Urothelium cell line (cell line): ENCODE measurements at places on chromosomes 7 and 10.

DNA sequence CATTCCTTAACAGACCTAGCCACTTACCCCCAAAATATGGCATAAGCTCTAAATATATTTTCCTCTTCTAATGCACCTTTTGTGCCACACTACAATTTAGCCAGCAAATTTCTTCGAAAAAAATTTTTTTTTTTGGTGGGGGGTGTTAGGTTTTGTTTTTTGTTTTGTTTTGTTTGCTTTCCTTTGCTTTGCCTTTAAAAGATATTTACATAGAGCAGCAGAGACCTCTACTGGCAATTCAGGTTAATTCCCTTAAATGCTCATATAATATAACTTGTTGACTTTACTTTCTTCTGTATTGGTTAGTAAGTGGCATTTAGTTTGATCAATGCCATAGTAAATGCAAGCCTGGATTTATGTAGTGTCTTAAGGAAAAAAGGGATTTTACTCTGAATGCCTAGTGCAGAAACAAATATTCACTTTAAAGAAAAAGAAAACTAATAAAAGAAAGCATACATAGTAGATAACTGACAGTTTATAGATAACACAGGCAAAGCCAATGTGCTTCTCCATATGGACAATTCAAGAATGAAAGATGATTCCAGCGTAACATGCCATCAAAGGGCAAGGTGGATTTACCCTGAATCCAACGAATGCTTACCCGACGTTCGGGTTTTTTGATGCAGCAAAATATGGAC lies 1250.6 kb downstream of the GATA3 start:
- DNase-seq, result no peak

DNA sequence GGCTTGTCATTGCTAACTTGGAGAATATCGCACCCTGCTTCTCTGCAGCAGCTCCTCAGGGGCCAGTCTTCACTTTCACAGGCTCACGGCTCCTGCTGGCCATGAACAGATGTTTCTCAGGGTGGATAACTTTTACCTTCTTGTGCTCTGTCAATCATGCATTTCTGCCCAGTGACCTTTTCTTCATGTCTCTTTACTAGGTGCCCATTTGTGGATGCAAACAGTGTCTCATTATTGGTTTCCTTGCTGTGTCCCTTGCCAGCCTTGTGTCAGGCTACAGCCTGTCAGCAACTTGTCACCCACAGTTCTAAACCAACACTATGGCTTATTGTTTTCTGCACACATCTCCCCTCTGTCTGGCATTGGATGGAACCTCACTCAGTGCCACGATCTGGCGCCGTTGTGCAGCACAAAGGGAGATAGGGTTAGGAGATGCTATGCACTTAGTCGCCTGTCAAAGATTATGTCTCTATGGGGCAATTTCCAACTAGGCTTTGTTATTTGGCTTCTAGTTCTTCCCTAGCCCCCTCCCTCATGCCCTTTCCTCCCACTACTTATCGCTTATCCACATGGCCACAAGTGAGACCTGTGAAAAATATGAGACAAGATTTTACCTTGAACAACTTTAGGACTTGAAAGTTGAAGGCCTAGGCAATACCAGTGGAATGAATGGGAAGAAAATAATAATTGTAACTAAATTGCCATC lies 45.7 kb upstream of the NXPH1 start:
- no peak for DNase-seq

GRCh38 chr7:131250331-131250730 lies 77.3 kb upstream of the MKLN1 start:
- DNase-seq, result no peak

- DNase-seq, result no peak
Measured at GRCh38 chr10:101666083-101666482, 28.9 kb downstream of the FBXW4 start.

DNA sequence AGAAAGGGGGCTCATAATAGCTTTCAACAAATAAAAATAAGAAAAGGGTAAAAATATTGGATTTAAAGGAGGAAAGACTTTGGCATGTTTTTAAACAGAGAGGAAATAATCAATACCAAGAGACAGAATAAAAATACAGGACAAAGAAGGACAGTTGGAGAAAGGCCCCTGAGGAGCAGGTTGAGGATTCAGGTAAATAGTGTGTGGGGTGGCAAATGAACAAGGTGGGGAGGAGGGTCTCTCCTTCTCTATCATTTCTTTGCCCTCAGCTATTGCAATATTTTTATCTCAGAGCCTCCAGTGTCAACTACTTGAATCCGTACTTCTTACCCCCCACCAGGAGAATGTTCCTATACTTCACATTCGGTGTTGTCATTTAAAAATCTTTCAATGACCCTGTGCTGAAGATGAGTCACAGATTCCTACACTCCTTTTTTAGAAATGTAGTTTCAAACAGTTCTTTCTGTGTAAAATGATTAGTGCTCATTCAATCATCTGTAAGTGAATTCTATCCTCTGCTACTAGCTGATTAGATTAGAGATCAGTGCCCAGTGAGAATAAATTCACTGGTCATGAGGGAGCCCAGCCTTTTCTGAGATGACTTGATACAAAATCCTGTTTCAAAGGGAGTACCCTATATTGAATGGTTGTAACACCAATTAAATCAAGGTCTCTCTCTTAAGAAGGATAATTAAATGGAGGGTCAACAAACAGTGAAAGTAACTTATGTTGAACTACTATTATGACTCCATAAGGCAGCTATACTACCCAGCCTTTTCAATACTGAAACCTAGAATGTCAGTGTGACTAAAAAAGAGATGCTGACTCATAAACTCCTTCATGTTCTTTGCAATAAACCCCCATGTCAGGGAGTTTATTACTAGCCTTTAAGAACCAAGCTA lies 50.4 kb upstream of the WNT16 start:
- DNase-seq, result peak; percentile 6

- DNase-seq, result no peak
Measured at GRCh38 chr10:132497861-132498561, 39.6 kb upstream of the INPP5A start.

DNA sequence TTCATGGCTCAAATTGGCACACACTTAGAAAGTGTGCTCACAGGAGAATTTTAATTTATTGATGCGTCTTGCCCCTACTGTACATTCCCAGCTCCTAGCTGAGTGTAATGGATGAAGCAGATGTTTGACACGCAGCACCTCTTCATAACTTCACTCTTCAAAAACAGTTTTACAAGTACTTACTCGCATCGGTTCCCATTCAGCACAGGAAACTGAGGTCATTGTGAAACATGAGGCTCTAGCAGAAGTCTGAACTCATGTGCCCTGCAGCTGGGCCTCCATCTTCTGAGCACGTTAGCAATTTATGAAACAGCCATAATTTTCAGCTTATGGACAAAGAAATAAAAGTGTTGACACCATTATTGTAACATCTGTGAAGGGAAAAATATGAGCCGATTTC lies 558.9 kb upstream of the MGMT start:
- no peak for DNase-seq

- no peak for DNase-seq
Measured at GRCh38 chr10:92693534-92693893, 3.8 kb downstream of the HHEX start.

GRCh38 chr10:47413531-47414226 lies 29.6 kb upstream of the ZNF488 start:
- no peak for DNase-seq

DNA sequence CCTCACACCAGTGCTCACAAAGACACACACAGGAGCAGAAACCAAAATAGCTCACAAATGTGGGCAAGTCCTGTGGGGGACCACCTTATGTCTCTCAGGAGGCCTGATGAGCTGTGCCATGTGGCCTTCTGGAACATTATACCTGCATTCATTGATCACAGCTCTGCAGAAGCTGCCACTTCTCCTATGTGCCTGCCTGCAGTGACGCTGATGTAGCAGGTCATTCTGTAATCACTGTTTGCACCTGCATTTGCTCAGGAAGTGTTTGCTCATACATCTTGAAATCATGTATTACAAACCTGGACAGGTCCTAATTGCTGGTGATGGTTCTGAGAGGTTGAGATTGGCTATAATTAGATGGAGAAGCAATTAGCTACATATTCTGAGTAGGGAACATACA lies 310.2 kb downstream of the AUTS2 start:
- DNase-seq, result no peak

- no peak for DNase-seq
Measured at GRCh38 chr10:12351447-12351846, 2.1 kb downstream of the CAMK1D start.

DNA sequence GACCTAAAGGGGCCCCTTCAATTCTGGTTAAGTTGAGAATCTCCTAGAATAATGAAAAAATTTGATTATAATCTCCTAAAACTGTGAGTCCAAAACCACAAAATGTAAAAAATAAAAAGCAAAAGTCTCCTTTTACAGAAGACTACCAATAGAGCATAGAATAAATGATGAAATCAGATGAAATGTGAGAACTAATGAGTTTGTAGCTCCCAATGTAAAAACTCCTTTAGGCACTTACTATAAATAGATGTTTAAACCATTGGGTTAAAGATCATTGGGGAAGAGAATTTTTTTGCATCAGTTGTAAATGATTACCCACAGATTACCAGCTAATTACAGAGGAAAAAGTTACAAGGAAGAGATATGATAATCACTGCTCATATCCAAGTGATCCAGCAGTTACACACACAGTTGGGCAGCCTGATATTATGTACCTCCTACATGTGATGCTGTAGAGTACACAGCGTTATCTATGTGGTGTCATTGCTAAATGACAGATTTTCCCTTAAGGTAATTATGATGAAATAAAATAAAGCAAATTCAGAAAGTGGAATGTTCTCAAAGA lies 282.7 kb upstream of the SEMA3D start:
- DNase-seq, result no peak

DNA sequence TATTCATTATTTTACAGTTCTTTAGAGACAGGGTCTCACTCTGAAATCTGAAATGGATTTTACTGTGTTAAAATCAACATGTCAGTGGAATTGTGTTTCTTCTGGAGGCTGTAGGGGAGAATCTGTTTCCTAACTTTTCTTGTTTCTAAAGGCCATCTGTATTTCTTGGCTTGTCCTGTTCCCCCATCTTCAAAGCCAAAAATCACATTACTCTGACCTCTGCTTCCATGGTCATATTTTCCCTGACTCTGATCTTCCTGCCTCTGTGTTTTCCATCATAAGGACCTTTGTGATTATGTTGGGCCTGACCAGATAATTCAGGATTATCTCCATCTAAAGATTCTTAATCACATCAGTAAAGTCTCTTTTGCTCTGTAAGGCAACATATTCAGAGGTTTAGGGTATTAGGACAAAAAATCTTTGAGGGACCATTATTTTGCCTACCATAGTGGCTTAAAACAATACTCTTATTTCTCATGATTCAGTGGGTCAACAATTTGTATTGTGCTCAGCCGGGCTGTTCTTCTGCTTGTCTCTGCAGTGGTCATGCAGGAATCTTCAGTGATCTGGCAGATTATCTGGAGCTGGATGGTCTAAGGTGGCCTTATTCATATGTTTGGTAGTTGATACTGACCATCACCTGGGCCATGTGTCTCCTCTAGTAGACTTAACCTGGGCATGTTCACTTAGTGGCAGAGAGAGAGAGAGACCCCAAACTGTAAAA lies 5.7 kb downstream of the ANLN start:
- no peak for DNase-seq

- DNase-seq, result no peak
Measured at GRCh38 chr10:100759331-100759730, 13.9 kb downstream of the PAX2 start.

DNA sequence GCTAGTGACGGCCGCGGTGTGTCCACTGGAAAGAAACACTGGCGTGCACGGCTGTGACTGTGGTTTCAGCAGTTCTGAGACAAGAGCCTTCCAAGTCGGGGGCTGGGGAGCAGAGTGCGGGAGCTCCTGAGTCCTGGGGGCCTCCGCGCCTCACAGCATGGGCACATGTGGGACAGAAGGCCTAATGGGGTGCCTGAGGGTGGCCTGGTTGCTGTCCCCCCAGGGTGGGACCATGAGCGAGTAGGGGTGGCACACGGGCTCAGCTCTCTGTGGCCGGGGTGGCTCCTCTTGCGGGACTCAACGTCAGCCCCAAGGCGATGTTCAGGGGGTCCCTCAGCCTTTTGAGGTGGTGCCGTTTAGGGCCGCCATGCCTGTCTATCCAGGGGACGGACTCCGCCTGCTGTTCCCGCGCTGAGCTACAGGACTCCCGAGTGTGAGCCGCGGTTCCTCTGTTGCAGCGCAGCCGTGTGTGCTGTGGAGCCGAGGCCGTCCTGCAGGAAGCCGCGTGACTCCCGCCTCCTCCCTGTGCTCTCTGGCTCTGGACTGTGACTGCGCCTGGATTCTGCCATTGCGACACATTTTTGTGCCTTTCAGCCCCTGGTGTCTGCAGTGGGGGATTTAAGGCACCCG lies 23.5 kb upstream of the CHST12 start:
- no peak for DNase-seq

DNA sequence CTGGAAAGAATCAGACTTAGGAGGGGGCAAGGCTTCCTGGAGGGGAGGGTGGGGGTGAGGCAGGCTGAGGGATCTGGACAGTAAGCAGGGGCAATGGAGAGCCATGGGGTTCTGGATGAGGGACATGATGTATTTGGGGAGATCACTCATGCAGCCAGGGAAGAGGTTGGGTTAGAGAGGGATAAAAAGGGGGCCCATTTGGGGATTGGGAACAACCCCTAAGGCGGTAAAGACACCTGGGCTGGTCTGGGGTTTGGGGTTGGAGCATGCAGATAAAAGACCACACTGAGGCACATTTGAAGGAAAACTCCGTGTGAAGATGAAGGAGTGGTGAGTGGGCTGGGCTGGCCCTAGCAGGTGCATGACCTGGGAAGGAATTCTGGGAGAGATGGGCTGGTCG lies 30.8 kb downstream of the HIF1AN start:
- DNase-seq, result no peak

DNA sequence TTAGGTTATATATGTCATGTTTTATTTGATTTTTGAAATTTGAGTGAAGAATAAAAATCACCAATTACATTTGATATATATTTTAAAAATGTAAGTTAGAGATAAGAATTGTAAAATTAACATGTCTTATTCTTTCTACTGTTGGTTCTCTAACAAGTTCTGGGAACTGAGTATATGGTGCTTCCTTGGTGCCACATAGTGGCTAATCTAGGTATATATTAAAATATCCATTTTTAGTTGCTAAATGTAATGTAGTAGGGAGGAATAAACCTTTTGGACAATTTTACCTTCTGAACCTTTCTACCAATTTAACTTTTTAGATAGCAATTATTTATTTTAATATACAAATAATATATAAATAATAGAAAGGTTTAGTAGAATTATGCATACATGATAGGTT lies 17.5 kb downstream of the CFAP69 start:
- DNase-seq, result peak; percentile 47

DNA sequence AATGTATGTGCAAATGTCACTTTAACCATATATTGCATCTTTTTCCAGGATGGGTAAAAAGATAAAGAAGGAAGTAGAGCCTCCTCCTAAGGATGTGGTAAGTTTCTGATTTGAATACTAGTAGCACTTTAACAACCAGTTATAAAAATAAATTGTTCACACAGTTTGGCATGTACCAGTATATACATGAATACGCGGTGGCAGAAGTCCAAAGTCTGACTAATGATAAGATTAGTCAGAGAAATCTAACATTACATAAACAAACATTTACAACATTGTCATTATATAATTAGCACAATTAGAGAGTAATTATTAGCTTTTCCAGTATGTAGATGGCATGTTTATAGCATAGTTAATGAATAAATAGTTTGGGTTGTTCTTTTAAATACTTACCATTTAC lies 4.1 kb downstream of the ARMC3 start:
- no peak for DNase-seq
